ENCODE measurements at places on chromosomes 4 and X. TPM values are rescaled to one million over a fixed set of nuclear protein-coding genes. Genes with fewer than 3 reads are reported as not detected.

GRCh38 chrX:31371956-31372355, 300.1 kb upstream of the FTHL17 start:
- no peak for DNase-seq

- peak; percentile 65 for DNase-seq
Measured at GRCh38 chr4:53863158-53863557, 201.2 kb downstream of the CHIC2 start.

DNA sequence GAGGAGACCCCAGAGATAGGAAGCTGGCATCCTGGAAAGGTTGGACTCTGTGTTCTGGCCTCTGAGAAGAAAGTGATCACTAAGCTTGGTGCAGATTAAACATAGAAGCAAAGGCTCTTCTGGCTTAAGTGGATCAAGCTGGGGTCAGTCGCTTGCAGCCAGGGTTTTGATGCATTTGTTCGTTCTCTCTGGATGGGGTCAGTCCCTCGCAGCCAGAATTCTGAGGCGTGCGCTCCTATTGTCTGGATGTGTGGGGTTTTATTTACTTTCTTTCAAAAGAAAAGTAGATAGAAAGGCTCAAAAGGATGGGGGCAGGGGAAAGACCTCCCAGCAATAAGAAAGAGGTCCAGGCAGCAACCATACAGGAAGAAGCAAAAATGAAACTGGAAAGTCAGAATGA, 152.6 kb downstream of the DHRSX start:
- DNase-seq = no peak

- DNase-seq = no peak
Measured at GRCh38 chr4:98624144-98624543, 34.3 kb downstream of the TSPAN5 start.

DNA sequence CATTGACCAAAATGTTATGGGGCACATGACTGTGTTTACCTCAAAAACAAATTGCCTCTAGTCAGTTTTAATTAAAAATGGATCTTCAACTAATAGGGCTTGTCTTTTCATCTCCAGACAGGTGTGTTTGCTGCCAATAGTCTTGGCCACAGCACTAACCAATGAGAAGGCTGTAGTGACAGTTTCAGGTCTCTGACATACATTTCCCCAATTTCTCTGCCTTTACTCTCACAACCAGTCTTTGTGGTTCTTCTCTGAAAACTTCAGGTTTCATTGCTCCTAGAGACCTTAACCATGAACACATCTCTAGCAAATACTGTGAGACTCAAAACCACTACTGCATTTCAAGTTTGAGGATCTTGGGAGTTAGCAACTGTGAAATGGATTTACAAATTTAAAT, 3.5 kb upstream of the EDNRA start:
- DNase-seq = no peak

DCAF12L2 gene
- 0.22 TPM for total RNA-seq

FAM47A gene
- not detected for total RNA-seq

STK26 gene
- 1.7 TPM for total RNA-seq

Data from sciatic nerve (tissue), 2 donors.